ENCODE measurements at places on chromosomes 4 and X. TPM values are rescaled to one million over a fixed set of nuclear protein-coding genes. Genes with fewer than 3 reads are reported as not detected.

- no peak for DNase-seq
Observed at GRCh38 chr4:70844180-70844579, 4.5 kb upstream of the GRSF1 start.

GRCh38 chr4:168585168-168586091, 88.6 kb downstream of the PALLD start:
- peak; percentile 94 for DNase-seq

DNA sequence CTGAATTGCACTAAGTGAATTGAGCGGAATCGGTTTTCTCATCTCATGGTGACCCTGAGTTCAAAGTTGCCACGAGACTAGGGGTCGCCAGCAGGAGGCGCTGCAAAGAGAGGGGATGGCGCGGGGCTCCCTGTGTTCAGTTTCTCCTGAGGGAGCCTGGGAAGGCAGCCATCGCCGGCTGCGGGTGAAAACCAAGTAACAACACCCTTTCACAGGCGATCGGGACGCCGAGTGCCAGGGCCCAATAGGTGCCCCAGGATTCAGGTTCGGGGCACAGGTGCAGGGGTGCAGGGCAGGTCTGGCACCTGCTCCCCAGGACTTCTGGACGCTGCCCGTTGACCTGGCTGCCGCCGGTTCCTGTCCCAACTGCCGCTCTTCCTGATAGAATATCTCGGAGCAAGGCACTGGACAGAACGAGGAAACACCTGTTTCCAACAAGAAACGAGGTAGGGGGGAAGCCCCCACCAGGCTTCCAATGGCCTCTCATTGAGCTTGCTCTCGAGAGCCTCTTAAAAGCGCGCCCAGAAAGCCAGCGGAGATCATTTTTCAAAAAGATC, 1.1 kb upstream of the FGF16 start:
- DNase-seq: peak; percentile 18

DNA sequence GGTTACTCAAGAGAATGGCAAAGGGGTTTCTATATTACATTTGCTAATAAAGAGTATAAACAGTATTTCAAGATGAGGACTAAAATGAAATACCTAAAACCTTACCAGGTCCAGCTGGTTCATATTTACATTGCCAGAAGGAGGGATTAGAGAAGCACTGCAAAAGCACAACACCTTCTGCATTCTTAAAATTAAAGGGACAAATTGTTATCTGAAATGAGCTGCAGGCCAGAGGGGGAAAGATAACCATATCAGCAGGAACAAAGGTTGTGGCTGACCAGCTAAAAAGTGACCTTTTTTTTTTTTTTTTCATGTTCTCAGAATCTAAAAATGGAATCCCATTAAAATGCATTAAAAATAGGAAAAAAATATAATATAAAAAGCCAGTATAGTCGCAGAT, 39.7 kb downstream of the AFF2 start:
- DNase-seq: no peak

GRCh38 chr4:8128100-8128856, 30.3 kb downstream of the ABLIM2 start:
- DNase-seq: no peak

GRCh38 chr4:183396227-183396637, 48.2 kb upstream of the CDKN2AIP start:
- no peak for DNase-seq

DNA sequence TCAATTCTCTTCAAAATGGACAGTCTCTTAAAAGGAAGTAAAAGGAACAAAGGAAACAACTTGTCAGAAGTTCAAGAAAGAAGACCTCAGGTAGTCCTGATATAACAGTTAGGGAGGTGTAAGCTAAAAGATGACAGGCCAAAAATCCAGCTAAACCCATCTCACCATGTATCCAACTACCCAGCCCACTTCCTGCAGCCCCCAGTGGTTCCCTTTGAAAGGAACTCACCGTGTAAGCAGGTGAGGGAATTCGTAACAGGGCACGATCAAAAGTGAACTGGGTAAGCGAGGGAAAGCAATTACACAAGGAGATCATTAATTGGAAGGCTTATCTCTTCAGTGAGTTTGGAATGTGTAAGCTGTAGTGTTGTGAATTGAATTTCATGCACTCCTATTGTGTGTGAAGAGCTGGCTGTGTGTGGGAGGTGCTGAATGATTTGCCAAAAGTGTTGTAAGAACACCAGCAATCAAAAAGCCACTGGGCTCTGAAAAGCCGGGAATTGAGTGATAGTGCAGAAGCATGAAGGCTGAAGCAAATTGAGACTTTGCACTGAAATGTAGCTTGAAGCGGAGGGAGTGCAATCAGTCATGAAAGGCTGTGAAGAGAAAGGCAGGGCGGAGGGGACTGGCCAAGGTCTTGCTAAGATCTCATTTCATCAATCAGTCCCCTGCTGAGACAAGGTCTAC, 914.2 kb upstream of the LCORL start:
- DNase-seq: no peak

DNA sequence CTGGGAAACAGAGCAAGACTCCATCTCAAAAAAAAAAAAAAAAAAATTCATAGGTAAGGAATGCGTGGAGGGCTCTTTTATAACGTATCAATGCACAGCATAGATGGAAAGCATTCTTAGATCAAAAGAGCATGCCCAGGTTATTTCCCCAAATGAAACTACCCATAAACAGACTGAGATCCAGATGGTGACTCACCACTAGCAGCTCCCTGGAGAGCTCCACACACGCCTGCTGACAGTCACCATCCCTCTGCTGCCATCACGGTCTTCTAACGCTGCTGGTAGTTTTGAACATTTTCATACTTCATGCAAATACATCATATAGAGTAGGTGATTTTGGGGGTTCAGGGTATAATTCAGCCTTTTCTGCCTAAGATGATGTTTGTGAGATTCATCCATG, 136.9 kb downstream of the ASMT start:
- DNase-seq: no peak

GRCh38 chrX:10111364-10112148, 45.2 kb upstream of the CLCN4 start:
- DNase-seq: peak; percentile 61

GRCh38 chrX:21524008-21524407, 134.1 kb downstream of the KLHL34 start:
- DNase-seq: no peak

GRCh38 chrX:44874420-44875184, 1.6 kb downstream of the KDM6A start:
- peak; percentile 74 for DNase-seq

- peak; percentile 59 for DNase-seq
Observed at GRCh38 chr4:148443512-148444295, 1.5 kb upstream of the NR3C2 start.

GRCh38 chrX:112197840-112198239, 115.3 kb upstream of the TRPC5 start:
- no peak for DNase-seq

DNA sequence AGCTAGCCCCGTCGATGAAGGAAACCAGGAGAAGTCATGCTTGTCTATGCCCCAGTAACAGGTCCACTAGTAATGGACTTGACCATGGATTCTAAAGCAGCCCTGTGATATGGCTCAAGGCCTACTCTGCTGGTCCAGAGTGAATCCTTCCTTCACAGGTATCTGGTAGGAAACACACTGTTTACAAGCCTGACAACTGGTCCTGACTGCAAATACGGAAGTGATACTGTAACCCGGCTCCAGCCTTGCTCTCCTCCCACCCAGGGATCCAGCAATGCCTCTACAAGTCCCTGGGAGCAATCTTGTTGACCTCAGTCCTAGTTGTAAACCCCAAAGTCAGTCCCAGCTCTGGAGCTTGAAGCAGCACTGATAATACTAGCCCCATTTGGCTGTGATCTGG, 239.2 kb upstream of the GRID2 start:
- DNase-seq: no peak

DNA sequence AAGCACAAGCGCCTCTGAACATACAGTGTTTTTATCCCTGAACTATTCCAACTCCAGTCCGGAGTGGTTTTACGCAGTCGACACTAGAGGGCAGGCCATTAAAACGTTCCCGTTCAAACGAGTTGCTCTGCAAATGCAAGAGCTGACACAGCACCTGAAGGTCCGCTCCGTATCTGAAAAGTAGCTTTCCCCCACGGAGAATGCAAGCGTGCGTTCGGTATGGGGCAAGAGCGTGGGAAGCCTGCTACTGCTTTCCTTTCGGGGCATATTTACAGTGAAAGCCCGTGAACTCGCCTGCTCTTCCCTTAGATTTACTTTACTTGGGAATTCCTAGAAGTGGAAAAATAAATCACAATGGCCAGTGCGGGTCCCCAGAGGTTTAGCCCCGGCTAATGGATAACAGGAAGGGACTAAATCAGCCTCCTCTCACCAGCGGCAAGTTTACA, 190.8 kb downstream of the TSPAN5 start:
- peak; percentile 95 for DNase-seq

- DNase-seq: no peak
Observed at GRCh38 chr4:109592367-109592766, 32.3 kb downstream of the MCUB start.

DNA sequence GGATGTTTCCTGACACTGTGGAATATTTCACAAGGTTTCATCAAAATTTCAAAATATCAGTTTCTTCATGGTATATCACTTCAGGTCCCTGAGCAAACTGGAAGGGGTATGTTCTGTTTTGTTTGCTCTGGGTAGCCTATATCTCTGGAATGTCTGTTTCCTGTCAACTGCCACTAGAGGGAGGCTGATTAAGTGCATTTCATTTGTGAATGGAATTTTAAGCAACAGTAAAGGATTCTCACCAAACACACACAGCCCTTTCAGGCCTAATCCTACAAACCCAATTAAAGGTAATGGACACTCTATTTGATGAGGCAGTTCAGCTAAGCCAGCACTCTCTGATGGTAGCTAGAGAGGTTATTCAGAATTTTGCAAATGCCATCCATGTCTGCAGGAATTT, 307.1 kb downstream of the TEX13A start:
- DNase-seq: peak; percentile 43

DNA sequence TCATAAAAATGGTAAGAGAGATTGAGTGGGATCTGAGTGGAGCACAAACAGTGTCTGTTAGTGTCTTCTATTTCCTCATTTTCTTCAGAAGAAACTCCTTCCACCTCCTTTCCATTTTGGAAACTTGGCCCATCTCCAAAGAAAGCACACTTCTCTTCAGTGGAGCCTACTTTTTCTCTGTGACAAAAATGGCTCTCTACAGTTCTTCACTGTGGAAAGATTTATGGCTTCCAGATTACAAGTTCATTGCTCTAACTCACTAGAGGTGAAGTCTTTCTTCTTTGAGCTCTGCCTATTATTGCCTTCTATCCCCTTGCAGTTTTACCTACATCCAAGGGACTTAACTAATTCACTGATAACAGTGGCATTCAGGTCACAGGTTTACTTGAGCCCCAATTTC, 325.8 kb downstream of the ANTXR2 start:
- DNase-seq: peak; percentile 16

DNA sequence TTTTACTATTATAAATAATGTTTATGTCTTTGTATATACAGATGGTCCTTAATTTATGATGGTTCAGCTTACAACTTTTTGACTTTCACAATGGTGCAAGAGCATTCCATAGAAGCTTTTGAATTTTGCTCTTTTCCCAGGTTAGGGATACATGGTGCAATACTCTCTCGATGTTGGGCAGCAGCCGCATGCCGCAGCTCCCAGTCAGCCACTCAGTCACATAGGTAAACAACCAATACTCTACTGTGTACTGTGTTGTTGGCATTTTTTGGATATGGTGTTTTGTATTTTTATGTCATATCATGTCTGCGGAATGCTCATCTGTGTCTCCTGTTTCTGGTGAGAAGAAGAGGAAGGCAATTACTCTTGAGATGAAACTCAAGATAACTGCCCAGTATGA, 258.0 kb upstream of the ETNPPL start:
- DNase-seq: no peak

- no peak for DNase-seq
Observed at GRCh38 chr4:12242354-12242753, 813.7 kb upstream of the HS3ST1 start.

DNA sequence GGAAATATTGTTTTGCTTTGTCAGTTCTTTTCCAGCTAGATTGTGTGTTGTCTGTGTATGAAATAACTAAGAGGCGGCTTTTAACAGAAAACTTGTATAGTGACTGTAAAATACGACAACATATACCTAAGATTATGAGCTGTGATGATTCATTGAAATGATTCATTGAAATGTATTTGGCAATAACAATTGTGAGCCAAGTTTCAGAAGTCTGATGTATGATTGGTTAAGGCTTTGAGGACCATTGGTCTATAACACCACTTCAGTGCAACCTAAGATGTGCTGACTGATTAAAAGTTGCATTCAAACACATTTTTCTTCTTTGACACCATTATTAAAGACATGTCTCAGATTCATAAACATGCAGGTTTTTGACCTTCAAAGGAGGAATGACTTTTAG, 76.6 kb downstream of the PTPN13 start:
- DNase-seq: no peak

DNA sequence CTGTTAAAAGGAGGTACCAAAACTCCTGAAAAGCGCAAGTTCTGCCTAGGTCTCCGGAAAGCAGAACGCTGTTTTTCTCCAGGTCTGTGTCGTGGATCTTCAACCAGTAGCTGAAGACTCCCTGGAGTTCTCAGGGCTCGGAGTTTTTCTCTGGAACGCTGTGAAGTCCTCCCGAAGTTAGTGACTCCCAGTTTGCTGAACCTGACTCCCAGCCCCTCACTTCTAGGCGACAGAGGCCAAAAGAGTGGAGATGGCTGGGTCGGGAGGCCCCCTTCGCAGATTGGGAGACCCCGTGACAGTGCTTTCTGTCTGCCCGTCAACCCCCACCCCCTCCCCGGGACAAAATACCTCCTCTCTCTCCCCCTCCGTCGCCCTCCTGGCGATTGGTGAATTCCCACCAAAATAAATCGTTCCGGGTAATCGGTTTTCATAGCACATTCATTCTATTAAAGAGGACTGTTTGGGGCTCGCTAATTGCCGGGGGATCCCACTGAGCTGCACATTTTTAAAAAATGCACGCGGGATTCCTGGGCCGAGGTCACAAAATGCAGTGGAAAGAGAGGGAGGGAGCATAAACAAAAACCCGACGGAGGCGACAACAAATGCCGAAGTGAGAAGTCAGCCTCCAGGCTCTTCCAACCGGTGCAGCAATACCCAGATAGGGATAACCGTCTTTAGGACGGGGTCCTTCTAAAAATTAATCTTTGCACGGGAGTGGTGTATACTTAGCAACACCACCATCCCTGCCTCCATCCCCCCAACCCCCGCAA, 4.0 kb upstream of the MSX1 start:
- no peak for DNase-seq

SNCA gene
- polyA plus RNA-seq: 23.4 TPM

SMPX gene
- polyA plus RNA-seq: 213 TPM

USP17L10 gene
- not detected for polyA plus RNA-seq

VSIG4 gene
- 11.8 TPM for polyA plus RNA-seq

SGMS2 gene
- 6.9 TPM for polyA plus RNA-seq

ADH1A gene
- 1.1 TPM for polyA plus RNA-seq

SNX12 gene
- 43.7 TPM for polyA plus RNA-seq

ANXA10 gene
- not detected for polyA plus RNA-seq

FGFBP1 gene
- 0.15 TPM for polyA plus RNA-seq

GAGE13 gene
- not detected for polyA plus RNA-seq

GPAT3 gene
- 14.9 TPM for polyA plus RNA-seq

MAGEA1 gene
- polyA plus RNA-seq: not detected

PAGE4 gene
- not detected for polyA plus RNA-seq

PARM1 gene
- polyA plus RNA-seq: 80.0 TPM

AVPR2 gene
- 0.79 TPM for polyA plus RNA-seq

RBMXL3 gene
- polyA plus RNA-seq: not detected

RAB41 gene
- 0.37 TPM for polyA plus RNA-seq

BEND4 gene
- polyA plus RNA-seq: 0.03 TPM

Data from muscle of leg (tissue), 16 donors.